ENCODE measurements at places on chromosomes 2 and 18. TPM values are rescaled to one million over a fixed set of nuclear protein-coding genes. Genes with fewer than 3 reads are reported as not detected.

ERBB4 gene
- total RNA-seq: not detected

ERMN gene
- not detected for total RNA-seq

SERPINB11 gene
- total RNA-seq: 0.35 TPM

ROCK1 gene
- total RNA-seq: 14.6 TPM

ZSWIM2 gene
- total RNA-seq: not detected

INPP5D gene
- total RNA-seq: 24.9 TPM

PKP4 gene
- 32.1 TPM for total RNA-seq

IL1RL2 gene
- 0.63 TPM for total RNA-seq

G6PC2 gene
- not detected for total RNA-seq

PLGLB1 gene
- not detected for total RNA-seq
